ENCODE measurements at places on chromosomes 1 and 21. TPM values are rescaled to one million over a fixed set of nuclear protein-coding genes. Genes with fewer than 3 reads are reported as not detected.

TNN gene
- total RNA-seq = 3.6 TPM

MFSD2A gene
- 3.3 TPM for total RNA-seq

PKP1 gene
- 0.09 TPM for total RNA-seq

DYNLT5 gene
- 0.32 TPM for total RNA-seq

PCP4 gene
- 3.7 TPM for total RNA-seq

S100A8 gene
- 7.0 TPM for total RNA-seq

FCGR1A gene
- 13.2 TPM for total RNA-seq

B3GALT2 gene
- 132 TPM for total RNA-seq

ACTL8 gene
- not detected for total RNA-seq

FCER1A gene
- total RNA-seq = 1.1 TPM

DFFB gene
- 9.8 TPM for total RNA-seq

CCNL2 gene
- 194 TPM for total RNA-seq

IVL gene
- not detected for total RNA-seq
